ENCODE measurements at places on chromosomes 2 and 18.
A peak's percentile ranks its signal among the peaks of the same experiment; 100 is the strongest.

DNA sequence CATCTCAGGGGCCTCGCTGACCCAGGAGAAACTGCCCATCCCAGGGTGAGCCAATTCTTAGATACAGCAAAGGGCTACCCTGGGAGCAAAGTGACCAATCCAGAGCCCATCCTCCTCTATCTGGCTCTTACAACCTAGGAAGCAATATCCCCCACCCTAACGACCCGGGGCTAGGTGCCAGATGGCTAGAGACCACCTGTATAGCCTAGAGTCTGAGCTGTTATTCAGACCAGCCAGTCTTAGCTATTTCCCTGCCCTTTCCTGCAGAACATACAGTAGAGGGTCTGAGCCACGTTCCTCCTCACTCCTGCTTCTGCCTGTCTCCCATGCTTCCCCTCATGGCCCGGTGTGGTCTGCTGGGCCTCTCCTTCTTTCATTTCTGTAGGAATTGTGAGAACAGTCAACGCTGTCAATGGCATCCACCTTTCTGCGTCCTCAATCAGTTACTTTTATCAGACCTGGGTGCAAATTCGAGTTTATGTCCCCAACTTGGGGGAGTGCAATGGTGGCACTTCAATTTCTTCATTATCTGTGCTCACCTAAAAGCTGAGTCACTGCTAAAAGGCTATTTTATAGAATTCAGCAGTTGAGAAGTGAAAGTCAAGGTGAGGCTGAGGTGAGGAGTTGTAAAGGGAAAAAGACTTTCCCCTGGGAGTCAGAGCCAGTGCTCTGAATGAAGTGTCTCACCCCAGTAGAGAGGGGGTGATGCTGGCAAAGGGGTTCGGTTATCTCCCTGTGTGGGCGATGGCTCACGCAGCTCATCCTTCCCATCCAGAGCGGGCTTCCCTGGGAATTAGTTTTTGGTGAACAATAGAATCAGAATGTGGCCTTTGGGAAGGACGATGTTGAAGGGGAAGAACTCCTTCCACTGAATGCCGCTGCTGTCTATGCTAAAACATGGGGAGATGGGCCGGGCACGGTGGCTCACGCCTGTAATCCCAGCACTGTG lies 42.4 kb downstream of the LONRF2 start:
- no peak for DNase-seq

GRCh38 chr2:38535744-38536506 lies 66.8 kb downstream of the HNRNPLL start:
- peak; percentile 52 for DNase-seq

GRCh38 chr2:110783196-110783873 lies 51.0 kb downstream of the ACOXL start:
- DNase-seq = no peak

DNA sequence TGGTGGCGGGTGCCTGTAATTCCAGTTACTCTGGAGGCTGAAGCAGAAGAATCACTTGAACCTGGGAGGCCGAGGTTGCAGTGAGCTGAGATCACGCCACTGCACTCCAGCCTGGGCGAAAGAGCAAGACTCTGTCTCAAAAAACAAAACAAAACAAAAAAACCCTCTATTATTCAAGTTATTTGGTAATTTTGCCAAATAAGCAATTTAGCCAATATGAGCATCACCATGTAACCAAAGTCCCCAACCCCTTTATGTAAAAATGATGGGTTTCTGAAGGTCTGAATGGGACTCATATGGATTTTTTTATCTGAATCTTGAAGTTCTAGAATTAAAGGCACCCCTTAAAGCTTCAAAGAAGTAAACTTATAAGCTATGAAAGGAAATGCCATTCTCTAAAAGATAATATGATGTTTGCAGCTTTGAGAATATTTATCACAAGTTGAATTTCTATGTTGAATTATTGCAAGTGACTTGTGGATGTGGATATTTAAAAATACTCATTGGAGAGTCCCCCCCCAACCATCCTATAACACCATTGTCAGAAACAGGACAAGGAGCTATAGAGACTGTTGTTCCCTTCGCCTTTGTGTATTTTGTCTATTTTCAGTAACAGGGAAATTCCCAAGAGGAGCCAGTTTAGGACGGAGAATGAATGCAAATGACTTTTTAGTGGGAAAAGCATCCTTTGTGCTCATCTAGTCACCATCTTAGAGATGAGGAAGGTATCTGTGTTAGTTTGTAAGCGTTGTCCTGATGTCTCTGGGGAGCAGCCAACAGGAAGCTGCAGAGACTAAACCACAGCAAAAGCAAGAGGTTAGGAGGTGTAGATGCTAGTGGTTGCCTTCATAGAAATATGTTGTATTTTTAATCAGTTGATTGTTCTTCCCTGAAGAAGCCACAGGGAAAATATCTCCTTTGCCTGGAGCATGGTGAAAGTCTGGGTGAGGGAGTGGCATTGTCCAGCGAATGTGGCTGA lies 68.3 kb downstream of the TET3 start:
- no peak for DNase-seq

DNA sequence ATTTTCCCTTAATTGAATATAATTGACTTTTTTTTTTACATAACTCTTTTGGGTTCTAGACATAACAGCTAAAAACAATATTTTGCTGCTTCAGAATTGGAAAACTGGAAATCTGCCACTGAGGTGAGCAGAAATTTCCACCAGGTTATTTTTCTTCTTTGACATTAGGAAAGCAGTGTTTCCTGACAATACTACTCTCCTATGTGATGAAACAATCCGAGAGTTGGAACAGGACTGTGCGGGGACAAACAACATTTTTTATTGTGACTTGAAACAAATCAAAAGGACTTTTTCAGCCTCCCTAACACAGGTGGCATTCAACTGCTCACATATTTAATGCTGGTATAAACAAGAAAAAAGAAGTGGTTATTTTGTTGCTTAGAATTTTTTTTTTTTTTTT lies 237.2 kb downstream of the RNF152 start:
- no peak for DNase-seq

DNA sequence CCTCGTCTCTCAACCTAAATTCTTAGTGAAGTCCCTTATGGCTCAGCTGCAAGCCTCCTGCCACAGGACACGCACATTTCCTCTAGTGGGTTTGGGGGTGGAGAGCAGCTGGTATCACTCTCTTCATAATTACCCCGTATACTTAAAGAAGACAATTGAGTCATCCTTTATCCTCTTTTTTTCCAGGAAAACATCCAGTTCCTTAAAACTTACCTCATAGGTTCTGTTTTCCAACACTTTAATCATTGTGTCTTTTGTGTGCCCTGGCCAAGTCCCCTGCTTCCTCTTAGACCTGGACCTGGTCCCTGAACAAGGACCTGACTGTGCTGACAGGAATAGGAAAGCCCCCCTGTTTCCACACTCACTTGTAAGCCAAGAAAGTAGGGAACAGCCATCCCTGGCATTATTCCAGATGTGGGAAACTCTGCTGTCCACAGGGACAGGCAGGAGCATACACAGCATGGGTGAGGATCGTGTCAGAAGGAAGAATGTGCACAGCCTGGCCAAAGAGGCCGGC lies 42.3 kb upstream of the MYO1B start:
- DNase-seq = no peak

DNA sequence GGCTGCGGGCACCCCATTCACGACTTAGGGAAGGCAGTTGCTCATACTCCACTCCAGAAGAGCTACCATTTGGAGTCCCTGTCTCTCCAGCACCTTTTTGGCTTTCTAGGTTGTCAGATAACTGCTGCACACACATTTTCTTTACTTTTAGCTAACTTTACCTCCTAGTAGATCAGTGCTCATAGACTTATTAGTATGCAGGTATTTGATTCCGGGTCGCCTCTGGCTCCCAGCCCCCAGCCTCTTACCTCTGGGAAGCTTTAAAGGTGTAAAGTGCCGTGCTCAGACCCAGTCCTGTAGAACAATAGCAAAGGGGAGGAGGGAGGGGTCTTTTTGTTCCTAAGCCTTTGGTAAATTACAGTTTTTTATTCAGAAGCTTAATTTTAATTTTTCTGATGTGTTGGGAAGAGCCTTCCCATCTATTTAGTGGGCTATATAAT lies 102.9 kb downstream of the SPTBN1 start:
- no peak for DNase-seq

GRCh38 chr18:8186413-8186812 lies 422.8 kb upstream of the RAB12 start:
- DNase-seq = no peak

- no peak for DNase-seq
These were observed 61.2 kb downstream of the RALBP1 start for GRCh38 chr18:9536354-9537152.

DNA sequence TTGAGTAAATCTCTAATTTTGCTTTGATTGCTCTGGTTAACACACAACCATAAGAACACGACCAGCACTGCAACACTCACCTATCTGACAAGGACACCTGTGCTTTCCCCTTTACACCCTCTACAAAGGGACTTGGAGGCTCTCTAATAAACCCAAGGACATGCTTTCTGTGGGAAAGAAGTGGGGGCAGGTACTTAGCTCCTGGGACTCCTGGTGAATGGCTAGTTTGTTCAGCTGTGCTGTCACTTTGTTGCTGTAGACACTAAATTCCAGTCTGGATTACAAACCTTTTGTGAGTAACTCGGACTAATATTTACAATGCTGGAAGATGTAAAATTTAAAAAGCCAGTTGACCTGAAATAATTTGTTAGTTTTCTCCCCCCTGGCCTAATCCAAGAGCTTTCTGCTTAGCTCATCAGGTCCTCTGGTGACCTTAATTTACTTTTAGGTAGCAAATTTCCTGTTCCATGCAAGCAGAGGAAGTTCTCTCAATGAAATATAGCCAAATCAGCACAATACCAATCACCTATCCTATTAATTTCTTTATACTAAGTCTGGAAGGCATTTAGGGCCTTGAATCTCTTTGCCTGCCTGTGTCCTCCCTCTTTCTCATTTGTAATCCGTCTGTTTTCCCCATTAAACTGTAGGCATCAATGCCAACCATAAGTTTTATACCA lies 67.5 kb downstream of the PLCL1 start:
- DNase-seq = no peak

DNA sequence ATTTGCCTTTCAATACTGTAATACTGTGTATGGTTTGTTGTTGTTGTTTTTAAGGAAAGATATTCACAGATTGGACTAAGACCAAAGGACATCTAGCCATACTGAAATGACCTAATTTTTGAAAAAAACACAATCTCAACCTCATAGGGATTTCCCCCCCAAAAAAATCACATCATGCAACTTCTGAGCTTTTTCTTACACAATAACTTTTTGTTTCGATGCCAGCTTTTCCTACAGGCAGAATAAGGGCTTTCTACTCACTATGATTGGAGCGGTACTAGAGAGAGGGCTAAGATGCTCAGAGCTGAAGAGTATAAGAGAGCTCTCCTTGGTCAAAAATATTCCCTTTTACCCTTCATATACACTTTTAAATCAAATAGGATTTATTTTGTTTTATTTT lies 32.4 kb upstream of the SLC3A1 start:
- no peak for DNase-seq

GRCh38 chr2:107790837-107791236 lies 35.9 kb upstream of the RGPD4 start:
- DNase-seq = no peak

- no peak for DNase-seq
These were observed 51.3 kb upstream of the CD302 start for GRCh38 chr2:159849160-159849813.

GRCh38 chr18:58139459-58140386 lies 95.7 kb downstream of the NEDD4L start:
- DNase-seq = no peak

- DNase-seq = no peak
These were observed 166.8 kb downstream of the DYSF start for GRCh38 chr2:71620116-71620515.

GRCh38 chr18:1017227-1018058 lies 112.8 kb downstream of the ADCYAP1 start:
- no peak for DNase-seq

- no peak for DNase-seq
These were observed 43.5 kb upstream of the ITSN2 start for GRCh38 chr2:24403832-24404212.

GRCh38 chr2:12211326-12212175 lies 465.1 kb downstream of the LPIN1 start:
- no peak for DNase-seq

DNA sequence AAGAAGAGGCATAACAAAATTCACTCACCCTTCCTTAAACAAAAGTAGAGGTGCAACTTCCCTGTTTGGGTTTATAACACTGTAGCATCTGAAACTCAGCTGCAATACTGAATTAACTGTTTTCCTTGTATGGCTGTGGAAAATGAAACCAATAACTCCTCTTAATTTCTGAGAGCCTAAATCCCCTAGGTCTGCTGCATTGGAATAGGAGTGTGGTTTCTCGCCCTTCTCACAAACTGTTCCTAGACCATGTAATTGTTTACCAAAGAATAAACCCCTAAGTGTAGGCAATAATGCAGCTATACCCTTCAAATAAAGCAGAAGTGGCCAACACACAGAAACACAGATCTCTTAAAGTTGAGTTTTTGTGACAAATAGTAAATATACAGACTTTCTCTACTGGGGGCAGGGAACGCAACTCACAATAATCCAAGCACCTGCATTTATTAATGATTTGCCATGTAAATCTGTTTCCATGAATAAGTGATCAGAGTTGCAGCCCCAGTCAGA lies 52.0 kb downstream of the RASGRP3 start:
- no peak for DNase-seq

DNA sequence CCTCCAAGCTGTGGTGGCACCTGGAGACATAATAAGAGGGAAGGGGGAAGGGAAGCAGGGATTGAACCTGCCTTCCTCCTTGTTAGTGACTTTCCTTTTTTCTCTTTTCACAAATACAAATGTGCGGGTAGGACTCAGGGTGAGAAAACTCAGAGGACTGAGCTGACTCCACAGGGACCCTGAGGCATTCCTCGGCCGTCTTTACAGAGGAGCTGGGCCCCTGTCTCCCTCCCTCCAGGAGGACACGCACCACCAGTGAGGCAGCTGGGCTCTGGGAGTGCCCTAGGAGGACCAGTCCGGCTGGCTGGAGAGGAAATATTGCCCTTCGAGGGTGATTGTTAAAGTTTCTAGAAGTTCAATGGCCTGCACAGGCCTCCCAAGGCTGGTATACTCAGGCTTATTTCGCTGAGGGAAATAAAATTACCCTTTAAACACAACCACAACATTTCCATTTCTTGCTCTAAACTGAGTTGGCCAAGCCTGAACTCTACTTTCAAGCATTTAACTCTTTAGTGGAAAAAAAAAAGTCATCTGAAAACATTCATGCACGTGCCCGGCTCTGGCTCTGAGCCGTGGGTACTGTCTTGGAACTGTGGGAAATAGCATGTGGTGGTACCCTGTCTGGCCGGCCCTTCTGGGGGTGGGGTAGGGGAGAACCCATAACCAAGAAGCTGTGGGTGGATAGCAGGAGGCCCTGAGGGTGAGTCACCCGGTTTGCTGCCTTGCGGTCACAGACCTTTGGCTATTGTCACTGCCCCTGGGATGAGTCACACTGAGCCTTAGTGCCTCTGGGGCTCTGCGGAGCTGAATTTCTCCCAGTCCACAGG lies 116.0 kb downstream of the COPS8 start:
- no peak for DNase-seq

- no peak for DNase-seq
These were observed 69.4 kb upstream of the TAF1B start for GRCh38 chr2:9773903-9774239.

GRCh38 chr2:233803994-233804393 lies 25.9 kb downstream of the MROH2A start:
- DNase-seq = no peak
